ENCODE measurements at places on chromosomes 11 and 22.

DNA sequence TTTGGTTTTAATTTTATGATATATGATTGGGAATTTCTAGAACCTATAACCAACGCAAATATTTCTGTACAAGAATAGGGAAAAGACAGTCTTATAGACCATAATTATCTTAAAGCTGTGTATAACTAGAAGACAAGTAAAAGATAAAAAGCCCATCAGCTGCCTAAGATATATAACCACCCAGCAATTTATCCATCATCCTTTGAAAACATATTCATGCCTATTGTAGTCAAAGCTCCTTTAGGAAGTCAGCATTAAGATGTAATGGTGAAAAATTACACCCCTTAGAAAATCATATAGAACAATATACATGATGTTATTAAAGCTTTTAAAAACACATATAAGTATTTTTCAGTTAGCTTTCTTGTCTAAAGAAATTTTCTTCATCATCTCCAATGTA, 46.4 kb downstream of the ELP4 start:
- DNase-seq = no peak

DNA sequence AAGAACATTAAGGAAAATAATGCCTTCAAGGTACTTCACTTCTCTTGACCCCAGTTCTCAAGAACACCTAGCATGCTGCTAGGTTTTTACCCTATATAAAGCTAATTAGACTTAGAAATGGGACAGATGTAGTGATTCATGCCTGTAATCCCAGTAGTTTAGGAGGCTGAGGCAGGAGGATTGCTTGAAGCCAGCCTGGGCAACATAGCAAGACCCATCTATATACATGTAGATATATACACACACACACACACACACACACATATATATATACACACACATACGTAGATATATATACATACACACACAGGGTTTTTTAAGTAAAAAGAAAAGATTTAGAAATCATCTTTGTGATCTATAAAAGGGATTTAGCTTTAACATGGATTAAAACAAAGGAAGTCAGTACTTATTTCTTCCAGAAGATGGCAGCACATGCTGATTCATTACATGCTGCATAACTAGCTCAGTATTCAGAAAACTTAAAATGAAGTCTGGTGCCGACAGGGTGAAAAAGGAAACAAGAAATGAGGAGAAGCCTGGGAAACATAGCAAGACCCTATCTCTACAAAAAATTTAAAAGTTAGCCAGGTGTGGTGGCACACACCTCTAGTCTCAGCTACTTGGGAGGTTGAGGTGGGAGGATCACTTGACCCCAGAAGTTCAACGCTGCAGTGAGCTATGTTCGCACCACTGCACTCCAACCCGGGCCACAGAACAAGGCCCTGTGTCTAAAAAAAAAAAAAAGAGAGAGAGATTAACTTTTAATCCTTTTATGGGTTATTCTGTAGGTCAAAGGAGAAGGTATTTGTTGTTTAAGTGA, 28.5 kb upstream of the RBX1 start:
- peak; percentile 78 for DNase-seq

DNA sequence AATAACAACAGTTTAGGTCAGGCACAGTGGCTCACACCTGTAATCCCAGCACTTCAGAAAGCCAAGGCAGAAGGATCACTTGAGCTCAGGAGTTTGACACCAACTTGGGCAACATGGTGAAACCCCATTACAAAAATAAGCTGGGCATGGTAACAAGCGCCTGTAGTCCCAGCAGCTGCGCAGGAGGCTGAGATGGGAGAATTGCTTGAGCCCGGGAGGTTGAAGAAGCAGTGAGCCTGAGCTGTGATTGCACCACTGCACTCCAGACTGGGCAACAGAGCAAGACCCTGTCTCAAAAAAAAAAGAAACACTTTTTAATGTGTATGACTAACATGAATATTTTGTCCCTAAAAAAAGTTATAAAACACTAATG, 24.5 kb upstream of the TFIP11 start:
- no peak for DNase-seq

GRCh38 chr22:39487826-39488520, 14.1 kb upstream of the MIEF1 start:
- DNase-seq = no peak

- peak; percentile 55 for DNase-seq
Observed at GRCh38 chr11:46072172-46072964, 48.9 kb downstream of the PHF21A start.

- no peak for DNase-seq
Observed at GRCh38 chr11:69203381-69203780, 47.6 kb downstream of the SMIM38 start.

GRCh38 chr11:59943997-59944714, 5.9 kb downstream of the OOSP1 start:
- DNase-seq = no peak
